Camera-type eye (tissue), 1 donor: ENCODE measurements at places on chromosomes 4 and X. TPM values are rescaled to one million over a fixed set of nuclear protein-coding genes. Genes with fewer than 3 reads are reported as not detected.

The HTN3 gene
- not detected for total RNA-seq

The AMTN gene
- not detected for total RNA-seq

The UGT2B15 gene
- not detected for total RNA-seq

The VSIG4 gene
- 10.9 TPM for total RNA-seq

The MPC1L gene
- not detected for total RNA-seq

The RS1 gene
- 39.0 TPM for total RNA-seq

The GPC4 gene
- total RNA-seq = 22.0 TPM

The PHEX gene
- total RNA-seq = 1.3 TPM

The COX7B2 gene
- not detected for total RNA-seq

The DUX4 gene
- not detected for total RNA-seq

The KIF4A gene
- total RNA-seq = 7.6 TPM

The MTMR8 gene
- total RNA-seq = 9.2 TPM

The NXT2 gene
- 12.6 TPM for total RNA-seq

The CHRNA9 gene
- total RNA-seq = not detected
